ENCODE measurements at places on chromosomes 5 and 9. TPM values are rescaled to one million over a fixed set of nuclear protein-coding genes. Genes with fewer than 3 reads are reported as not detected.
A peak's percentile ranks its signal among the peaks of the same experiment; 100 is the strongest.

Gene KCNV2
- total RNA-seq = not detected

Gene TAF1L
- not detected for total RNA-seq

Gene SH3GL2
- total RNA-seq = under 0.01 TPM

Gene RAB3C
- total RNA-seq = not detected

Gene ZNF879
- total RNA-seq = 3.4 TPM

Gene ANKRD55
- total RNA-seq = not detected

Gene INIP
- total RNA-seq = 23.3 TPM

Gene CCNO
- total RNA-seq = not detected

Gene EGR1
- 5.8 TPM for total RNA-seq

GRCh38 chr5:178331491-178331996 is 98.9 kb upstream of the PHYKPL start:
- DNase-seq = no peak

- no peak for DNase-seq
These were observed 324.8 kb downstream of the TMEM38B start for GRCh38 chr9:106019039-106019680.

GRCh38 chr9:34541540-34541939 is 18.8 kb upstream of the ENHO start:
- DNase-seq = no peak

GRCh38 chr9:95776176-95776575 is 99.3 kb upstream of the ERCC6L2 start:
- DNase-seq = peak; percentile 79

DNA sequence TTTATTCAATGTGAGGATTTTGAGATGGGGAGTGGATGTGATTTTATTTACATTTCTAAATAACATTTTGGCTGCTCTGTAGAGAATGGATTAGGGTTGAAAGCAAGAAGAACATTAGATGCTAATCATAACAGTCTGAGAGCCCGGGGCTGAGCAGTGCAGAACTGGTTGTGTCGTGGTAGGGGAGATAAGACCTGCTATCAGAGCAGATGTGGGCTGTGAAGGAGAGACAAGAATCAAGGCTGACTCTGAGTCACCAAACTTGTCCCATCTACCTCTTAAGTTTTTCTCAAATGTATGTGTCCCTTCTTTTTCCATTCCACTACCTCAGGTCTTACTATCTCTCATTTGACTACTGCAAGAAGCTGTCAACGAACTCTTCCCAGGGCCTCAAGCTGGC is 35.4 kb upstream of the SLC28A3 start:
- no peak for DNase-seq

DNA sequence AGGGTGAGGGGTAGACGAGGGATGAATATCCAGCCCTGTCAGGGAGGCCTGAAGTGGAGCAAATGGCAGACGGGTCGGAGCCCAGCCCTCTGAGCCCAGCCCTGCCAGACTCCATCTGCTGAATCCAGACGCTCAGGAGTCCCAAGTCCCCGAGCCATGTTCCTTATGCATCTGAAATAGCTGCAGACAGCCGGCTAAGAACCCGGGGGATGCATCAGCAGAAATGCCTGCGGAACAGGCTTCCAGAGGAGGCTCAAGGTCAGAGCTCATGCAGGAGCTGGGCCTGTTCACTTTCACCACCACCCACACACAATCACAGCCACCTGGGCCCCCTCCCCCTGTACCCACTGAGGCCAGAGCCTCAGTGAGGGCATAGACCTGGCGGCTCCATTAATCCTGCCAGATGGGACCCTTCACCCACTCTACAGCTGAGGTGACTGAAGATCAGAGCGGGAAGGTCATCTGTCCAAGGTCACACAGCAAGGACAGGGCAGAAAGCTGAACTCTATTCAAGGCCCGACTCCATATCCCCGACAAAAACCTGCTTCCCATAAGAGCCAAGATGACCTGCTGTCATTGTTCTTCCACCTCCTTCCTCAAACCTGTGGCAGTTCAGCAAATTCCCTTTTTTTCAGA is 24.4 kb upstream of the AKNA start:
- no peak for DNase-seq

- DNase-seq = peak; percentile 73
These were observed 87.9 kb upstream of the FSD1L start for GRCh38 chr9:105359892-105360291.

- no peak for DNase-seq
These were observed 15.5 kb upstream of the CTSL start for GRCh38 chr9:87710443-87710842.

DNA sequence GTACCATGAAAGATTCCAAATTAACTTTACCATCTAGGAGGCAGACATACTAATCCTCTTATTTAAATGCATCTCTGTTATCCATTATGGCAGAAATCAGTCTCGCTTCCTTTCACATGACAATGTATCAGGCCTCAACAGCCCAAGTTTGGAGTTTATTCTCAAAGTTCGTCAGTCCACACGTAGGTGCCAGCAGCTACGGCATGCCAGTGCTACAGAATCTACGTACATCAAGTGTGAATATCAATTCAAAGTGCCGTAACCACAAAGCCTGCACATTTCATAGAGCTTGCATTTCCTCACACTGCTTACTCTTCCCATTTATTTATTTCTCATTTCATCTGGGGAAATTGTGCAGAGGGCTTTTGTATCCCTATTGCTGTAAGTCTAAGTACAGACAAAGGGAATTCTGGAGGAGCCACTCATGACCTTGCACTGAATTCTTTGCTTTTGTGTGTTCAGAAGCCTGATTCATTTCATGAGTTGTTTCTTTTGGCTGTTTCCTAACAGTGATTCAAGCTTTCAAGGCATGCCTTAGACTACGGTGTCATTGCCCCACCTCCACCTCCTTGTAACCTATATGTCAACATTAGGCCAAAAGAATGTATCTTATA is 10.0 kb downstream of the ENC1 start:
- DNase-seq = peak; percentile 95

- DNase-seq = no peak
These were observed 110.1 kb upstream of the GPBP1 start for GRCh38 chr5:57063773-57064172.

- DNase-seq = no peak
These were observed 53.9 kb downstream of the MEF2C start for GRCh38 chr5:88829054-88829453.

GRCh38 chr9:118992813-118993794 is 376.1 kb downstream of the BRINP1 start:
- DNase-seq = no peak

DNA sequence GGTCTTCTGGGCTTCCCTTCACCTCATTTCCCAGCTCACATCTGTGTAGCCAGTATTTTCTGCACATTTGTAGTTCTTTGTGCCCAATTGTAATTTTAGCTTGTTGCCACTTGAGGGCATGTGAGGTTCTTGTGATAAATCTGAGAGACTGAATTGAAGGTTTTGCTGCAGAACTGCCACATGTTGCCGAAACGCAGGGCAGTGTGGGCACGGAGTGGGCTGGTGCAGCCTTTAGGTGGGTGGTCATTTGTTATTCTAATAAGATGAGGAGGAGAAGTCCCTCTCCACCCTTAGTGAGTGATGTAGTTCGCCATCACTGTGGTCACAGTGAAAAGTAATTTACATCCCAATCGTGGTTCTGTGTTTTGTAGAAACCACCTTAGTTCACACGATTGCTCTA is 21.2 kb downstream of the OTULIN start:
- DNase-seq = peak; percentile 69

DNA sequence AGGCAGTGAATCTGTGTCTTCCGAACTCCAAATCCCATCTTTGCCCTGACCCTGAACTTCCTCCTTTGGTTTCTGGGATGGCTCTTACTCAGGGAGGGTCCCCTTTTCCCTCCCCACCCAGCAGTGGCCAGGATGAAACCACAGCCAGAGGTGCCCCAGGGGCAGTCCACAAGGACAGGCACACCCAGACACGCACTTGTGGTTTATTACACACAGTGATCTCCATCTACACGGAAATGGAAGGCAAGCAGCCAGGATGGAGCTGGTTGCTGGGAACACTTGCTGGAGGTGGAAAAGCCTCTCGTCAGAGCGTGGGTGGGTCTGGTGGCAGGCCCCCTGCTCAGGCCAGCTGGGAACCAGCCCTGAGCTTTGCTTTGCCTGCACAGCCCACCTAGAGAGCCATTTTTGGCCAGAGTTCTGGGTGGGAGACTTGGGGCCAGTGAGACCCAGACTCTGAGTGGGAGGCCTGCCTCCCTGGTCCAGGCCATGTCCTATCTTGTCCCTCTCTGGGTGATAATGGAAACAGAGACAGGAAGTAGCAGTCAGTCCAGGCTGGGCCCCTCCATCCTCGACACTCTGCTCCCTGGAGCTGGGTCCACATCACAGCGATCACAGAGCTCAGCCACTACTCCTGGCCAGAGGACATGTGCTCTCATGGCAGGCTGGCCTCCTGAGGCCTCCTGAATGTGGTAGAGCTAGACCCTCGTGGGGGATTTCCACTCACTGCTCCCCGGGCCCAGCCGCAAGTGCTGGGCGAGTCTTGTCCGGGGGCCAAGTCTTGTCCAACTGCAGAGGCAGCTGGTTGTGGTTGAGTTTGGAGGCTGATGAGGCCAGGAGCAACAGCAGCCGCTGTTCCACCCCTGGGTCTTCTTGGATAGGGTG is 5.1 kb upstream of the PHYKPL start:
- peak; percentile 15 for DNase-seq

- no peak for DNase-seq
These were observed 16.0 kb upstream of the OR13C9 start for GRCh38 chr9:104633976-104634520.

- no peak for DNase-seq
These were observed 2.0 kb upstream of the RICTOR start for GRCh38 chr5:39076101-39076756.

- no peak for DNase-seq
These were observed 113.3 kb upstream of the SPATA31D4 start for GRCh38 chr9:81814794-81815464.

DNA sequence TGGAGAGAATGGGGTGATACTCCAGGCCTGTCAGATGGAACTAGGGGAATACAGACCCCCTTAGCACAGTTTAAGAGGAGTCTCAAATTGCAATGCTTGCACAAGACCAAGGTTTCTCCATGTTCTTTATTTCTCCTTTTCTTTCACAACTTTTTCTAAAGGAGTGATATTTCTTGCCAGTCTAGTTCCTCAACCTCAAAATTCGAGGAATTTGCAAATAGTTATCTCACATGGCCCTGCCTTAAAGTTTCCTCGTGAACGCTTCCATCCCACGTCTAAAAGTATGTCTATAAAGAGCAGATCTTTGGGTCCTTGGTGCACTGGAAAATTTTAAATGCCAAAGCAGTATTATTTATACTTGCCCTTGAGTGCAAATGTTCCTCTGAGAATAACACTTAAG is 373.8 kb upstream of the KLF4 start:
- no peak for DNase-seq

- no peak for DNase-seq
These were observed 8.1 kb downstream of the POLK start for GRCh38 chr5:75519761-75520160.

GRCh38 chr9:131517761-131518190 is 13.3 kb downstream of the UCK1 start:
- DNase-seq = no peak

- no peak for DNase-seq
These were observed 71.2 kb downstream of the LURAP1L start for GRCh38 chr9:12846035-12846434.

- DNase-seq = no peak
These were observed 42.8 kb downstream of the NEURL1B start for GRCh38 chr5:172683645-172684471.
